ENCODE measurements at places on chromosomes 2 and 18.

DNA sequence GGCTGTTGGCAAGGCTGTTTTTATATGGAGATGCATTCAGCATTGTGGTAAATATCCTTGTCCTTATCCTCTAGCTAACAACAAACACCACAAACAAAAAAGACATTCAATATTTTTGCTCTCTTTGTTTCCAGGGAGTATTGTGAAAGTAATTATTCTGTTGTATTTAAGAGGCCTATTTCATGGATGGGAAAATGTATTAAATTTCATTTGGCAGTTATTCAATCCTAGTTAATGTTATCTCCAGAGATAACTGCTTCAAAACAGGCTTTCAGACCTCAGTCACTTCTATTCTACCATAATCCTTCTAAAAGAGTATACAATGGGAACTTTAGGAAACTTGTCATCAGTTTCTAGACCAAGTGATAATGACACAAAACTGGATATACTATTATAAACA, 280.5 kb upstream of the CCDC68 start:
- DNase-seq = no peak

DNA sequence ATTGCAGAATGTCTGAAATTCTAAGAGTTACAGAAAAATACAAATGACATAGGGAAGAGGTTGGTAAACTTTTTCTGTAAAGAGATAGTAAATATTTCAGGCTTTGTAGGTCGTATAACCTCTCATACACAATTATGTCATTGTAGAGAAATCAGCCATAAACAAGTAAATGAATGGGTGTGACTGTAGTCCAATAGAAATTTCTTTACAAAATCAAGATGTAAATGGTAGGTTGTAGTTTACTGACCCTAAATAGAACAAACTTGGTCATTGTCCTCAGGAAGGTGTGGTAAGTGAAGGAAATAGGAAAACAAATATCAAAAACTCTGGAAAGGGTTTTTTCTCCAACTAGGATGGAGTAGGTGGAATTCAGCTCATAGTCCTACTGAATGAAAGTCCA, 415.5 kb upstream of the SPHKAP start:
- DNase-seq = no peak

DNA sequence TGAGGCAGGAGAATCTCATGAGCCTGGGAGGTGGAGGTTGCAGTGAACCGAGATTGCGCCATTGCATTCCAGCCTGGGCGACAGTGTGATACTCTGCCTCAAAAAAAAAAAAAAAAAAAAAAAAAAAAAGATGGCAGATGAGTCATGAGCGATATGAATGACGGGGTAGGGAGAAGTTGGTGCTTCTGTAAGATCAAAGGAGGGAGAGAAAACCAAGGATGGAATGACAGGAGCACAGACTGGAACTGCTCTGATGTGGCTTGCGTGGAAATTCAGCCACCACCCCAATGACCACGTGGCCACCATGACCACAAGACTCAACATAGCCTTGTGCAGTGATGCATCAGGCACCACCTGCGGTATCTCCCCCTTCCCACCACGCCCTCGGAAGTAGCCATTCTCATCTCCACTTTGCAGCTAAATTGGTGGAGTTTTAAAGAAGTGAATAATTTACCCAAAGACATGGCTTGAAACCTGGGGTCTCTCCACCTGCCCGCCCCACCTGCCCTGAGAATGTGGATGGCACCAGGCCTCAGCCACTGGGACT, 96.0 kb downstream of the ACKR3 start:
- no peak for DNase-seq

DNA sequence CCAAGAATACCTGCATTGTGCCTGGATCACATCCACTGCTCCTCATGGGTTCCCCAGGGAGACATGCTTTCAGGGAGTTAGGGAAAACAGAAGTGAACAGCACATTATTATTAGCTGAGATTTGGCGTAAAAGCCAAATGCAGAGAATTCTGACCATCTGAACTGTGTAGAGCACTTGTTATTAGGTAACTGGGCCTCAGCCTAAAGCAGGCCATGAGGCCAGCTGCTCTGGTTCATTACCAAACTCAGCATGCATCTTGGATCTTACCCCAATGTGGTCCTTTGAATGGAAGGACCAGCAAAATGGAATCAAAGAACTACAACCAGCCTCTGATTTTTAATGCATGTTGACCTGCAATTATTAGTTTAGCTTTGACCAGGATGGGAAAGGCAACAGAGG, 322.3 kb downstream of the KCNS3 start:
- no peak for DNase-seq

GRCh38 chr18:61833387-61833786, 59.4 kb downstream of the RNF152 start:
- DNase-seq = no peak

DNA sequence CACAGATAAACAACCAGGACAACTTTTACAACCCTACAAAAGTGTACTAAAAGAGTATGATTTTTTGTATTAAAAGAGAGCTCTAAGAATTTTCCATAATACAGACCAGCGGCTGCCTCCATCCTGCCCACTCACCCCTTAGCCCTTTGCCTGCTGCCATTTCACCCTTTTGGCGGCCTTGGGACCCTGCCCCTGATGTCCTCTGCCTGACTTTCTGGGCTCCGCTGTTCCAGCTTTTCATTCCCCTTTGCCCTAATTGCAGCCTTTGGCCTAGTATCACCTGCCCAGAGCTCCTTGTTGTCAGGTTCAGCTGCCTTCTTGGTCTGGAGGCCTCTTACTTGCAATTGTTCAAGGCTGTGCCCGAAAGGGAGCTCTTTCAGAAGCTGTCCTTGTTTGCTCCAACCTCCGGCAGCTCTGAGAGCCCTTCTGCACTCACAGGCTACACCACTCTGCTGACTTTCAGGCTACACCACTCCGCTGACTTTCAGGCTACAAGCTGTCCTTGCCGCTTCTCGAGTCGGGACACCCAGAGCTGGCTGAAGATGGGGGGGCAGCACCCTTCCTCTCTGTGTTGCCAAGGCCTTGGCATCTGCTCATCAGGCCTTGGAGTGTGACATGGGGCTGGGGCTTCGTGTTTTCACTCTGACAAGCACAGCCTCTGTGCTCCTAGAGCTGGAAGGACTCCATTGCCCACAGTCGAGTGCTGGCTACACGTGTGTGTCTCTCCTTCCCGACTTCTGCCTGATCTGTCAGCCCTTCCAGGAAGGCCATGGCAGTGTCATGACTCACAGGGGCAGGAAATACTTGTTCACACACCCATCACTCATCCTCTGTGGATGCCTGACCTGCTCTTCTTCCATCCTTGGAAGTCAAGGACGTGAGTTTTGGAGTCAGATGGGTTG, 43.1 kb upstream of the HDAC4 start:
- no peak for DNase-seq

DNA sequence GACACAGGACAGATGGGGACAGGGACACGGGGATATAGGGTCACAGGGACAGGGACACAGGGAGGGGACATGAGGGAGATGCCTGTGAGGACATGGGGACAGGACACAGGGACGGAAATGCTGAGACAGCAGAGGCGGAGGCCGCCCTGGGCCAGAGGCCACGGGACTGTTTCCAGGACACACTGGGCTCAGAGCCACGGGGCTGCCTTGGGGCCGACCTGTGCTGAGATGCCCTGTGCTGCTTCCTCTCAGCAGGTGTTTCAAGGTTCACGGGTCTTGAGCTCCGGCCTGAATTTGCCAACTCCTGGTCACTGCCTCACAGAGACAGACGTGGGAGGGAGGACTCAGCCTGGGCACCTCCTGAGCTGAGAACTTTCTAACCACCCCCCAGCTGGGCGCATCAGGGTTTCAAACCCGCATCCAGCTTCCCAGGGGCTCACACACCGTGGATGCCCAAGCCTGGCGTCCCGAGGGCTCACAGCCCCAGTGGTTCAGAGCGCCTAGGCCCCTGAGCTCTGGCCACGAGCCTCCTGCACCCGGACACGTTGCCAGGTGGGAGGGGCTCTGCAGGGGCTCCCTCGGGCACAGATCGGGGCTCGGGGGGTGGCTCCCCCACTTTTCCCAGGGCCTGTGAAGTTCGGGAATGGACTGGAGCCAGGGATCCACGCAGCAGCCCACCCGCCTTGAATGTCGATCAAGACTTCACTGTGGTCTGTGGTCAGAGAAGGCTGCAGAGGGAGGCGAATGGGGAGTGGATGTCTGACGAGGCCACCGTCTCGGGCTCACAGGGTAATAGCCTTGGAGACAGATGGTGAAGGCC, 64.1 kb downstream of the SLC66A2 start:
- DNase-seq = no peak

- DNase-seq = no peak
These were observed 63.0 kb upstream of the GALNT13 start for GRCh38 chr2:153808679-153809078.

DNA sequence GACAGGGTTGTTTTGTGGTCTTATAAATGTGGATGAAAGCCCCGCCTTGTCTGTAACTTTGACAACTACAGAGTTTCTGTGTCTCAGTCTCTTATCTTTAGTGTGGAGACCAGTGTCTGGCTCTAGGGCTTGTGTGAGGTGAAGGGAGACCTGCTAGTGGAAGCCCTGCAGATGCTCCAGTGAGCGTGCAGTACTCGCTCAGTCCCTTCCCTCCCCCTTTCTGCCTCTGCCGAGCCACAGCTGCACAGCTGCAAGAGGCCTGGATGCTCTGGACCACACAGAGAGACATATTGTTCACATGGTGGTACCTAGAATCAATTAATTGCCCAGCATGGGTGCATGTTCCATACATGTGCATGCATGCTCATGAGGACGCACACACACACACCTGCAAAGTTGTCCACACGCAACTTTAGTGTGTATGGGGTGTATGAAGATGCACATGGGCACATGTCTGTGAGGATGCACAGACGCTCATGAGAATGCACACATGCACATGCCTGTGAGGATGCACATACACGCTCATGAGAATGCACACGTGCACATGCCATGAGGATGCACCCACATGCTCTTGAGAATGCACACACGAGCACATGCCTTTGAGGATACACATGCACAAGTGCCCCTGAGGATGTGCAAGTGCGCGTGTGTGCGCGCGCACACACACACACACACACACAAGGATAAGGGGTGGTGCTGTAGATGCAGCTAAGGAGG, 282.1 kb upstream of the HS6ST1 start:
- no peak for DNase-seq

DNA sequence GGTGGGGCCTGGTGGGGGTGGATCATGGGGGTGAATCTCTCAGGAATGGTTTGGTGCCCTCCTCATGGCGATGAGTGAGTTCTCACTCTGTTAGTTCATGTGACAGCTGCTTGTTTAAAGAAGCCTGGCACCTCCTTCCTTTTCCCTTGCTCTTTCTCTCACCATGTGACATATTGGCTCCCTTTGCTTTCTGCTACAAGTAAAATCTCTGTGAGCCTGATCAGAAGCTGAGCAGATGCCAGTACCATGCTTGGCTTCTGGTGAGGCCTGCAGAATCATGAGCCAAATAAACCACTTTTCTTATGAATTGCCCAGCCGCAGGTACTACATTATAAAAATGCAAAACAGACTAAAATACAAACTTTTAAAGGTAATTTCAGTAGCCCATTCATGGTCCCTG, 73.4 kb upstream of the TEX51 start:
- no peak for DNase-seq

- DNase-seq = no peak
These were observed 412.9 kb downstream of the TMEM182 start for GRCh38 chr2:103174711-103175110.

GRCh38 chr2:168089200-168089599, 158.2 kb downstream of the STK39 start:
- no peak for DNase-seq

- peak; percentile 39 for DNase-seq
These were observed 47.4 kb upstream of the CDCA7 start for GRCh38 chr2:173307293-173307692.

DNA sequence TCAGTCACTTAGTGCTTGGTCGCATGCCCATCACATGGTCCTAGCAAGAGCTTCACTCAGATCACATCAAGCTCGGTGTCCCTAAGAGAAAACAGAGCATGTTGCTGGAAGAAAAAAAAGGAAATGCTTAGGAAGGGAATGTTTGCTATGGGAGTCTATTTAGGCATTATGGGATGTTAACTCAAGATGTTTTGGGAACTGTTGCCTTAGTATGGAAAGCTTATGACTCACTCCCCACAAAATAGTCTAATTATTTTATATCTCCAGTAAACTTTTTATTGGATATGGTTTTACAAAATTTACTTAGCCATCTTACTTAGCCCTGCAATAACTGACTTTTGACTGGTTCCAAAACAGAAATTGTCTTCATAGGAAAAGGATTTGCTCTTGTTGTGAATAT, 439.5 kb upstream of the ZEB2 start:
- DNase-seq = no peak

- DNase-seq = no peak
These were observed 112.6 kb downstream of the ZBTB7C start for GRCh38 chr18:48296581-48296980.
